ENCODE measurements at places on chromosomes 6 and 20. TPM values are rescaled to one million over a fixed set of nuclear protein-coding genes. Genes with fewer than 3 reads are reported as not detected.

Gene SLC17A1
- not detected for total RNA-seq

Gene GPX5
- total RNA-seq: not detected

Gene TRIM15
- total RNA-seq: 0.86 TPM

Gene TFAP2A
- 5.6 TPM for total RNA-seq

Gene APOBEC2
- total RNA-seq: not detected

DNA sequence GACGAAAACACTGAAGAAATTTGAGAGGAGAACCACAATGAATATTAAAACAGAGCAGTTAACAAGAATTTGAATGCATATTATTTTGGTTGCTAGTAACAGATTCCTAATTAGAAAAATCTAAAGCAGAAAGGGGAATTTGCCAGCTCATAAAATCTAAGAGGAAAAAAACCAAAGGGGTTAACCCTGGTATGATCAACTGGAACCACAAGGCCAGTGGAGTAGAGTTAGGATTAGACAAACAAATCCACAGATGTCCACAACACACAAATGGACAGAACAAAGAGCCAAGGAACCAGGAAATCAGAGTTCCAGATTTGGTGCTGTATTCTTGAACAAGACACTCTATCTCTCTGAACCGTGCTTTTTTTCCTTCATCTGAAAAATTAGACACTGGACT, 195.0 kb downstream of the TASP1 start:
- DNase-seq: no peak

- DNase-seq: no peak
Measured at GRCh38 chr6:7080311-7080710, 27.4 kb upstream of the RREB1 start.

DNA sequence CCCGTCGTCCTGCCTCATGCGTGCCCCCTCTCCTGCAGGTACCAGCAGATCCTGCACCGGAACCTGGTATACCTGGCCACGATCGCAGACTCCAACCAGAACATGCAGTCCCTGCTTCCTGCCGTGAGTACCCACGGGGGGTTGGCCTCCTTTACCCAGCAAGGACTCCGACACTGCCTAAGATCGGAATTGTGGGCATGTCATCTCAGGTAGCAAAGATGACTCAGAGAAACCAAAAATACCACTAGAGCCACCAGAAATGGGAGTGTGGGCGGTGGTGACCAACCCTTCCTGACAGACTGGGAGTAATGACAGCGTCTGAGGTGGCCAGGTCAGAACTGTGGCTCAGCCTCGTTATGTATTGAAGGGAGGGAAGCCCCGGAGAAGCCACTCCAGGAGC, 16.3 kb downstream of the SS18L1 start:
- peak; percentile 73 for DNase-seq

GRCh38 chr6:165782134-165782533, 119.1 kb upstream of the PDE10A start:
- no peak for DNase-seq

DNA sequence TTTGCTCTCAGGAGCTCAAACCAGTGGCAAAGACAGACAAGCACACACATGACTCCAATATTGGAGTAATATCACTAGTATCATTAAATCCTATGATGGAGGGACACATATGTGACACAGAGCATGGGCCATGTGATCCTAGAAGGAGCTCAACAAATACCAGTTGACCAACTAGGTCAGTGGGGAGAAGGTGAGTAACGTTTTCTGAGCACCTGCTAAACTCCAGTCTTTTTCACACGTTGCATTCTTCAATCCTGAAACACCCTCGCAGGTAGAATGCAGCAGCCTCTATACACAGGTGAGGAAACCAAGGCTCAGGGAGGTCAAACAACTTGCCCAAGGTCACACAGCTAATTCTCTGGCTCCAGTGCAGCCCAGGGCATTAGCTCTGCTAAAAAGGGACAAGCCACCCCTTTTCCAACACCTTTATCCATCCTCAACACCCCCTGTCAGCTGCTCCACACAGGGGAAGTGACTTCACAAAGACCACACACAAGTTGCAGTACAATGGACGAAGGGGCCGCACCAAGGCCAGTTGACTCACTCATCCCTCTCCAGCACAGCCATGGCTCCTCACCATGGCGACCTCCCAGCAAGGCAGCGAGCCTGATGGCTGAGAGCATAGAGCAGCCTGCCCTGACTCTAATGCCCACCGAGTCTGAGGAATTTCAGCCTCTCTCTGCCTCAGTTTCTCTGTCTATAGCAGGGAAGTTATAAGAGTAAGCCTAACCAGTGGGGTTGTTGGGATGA, 4.4 kb downstream of the CAPN11 start:
- peak; percentile 32 for DNase-seq

- DNase-seq: no peak
Measured at GRCh38 chr6:25899123-25899522, 25.1 kb upstream of the SLC17A3 start.

- no peak for DNase-seq
Measured at GRCh38 chr6:87588756-87589407, 905 bp downstream of the RARS2 start.

GRCh38 chr20:51420111-51420510, 122.4 kb downstream of the NFATC2 start:
- DNase-seq: peak; percentile 41

DNA sequence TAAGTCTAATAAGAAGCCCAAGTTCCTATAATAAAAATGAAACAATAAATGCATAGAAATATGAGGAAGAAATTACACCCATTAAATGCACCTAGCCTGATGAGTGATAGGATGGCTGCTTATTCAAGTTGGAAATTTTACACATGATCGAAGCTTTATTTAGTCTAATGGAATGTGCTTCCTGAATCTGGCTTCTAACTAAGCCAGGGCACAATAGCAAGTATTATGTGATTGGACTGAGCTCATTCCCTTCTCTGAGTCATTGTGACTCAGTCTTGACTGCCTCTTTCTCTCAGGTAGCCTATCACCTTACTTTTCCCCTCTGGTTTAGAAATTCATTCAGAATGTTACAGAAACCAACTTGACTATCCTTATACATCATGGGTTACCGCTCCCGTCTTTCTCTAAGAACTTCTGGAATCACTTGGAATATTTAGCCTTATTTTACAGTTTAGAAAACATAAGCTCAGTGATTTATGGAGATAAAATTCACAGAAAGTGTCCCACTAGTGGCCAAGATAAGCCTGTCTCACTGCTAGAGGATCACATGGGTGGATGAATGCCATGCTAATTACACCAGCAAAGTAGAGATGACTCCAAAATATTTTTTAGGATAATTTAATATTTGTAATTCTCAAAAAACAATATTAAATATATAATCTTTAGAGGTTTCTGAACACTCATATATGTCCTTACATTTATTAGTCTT, 505.3 kb upstream of the JAG1 start:
- DNase-seq: peak; percentile 74

GRCh38 chr6:50724381-50725124, 11.2 kb downstream of the TFAP2D start:
- no peak for DNase-seq

DNA sequence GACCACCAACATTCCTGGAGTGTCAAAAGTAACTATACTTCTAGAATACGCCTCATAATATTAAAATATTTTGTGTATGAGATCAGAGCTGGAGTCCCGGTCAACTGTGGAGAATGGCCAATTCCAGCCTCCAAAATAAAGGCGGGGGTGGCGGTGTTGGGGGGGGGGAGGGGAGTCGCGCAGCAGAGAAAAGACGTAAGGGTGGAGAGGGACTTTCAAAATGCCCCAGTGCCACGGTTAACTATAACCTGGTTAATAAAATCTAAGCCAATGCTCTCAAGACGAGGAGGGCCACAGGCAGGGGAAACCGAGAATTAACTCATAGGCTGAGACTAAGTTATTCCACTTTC, 1.3 kb downstream of the NUP153 start:
- peak; percentile 72 for DNase-seq

GRCh38 chr6:88982720-88983119, 19.3 kb upstream of the RNGTT start:
- peak; percentile 78 for DNase-seq

GRCh38 chr6:166394036-166394892, 11.5 kb upstream of the MPC1 start:
- DNase-seq: no peak

DNA sequence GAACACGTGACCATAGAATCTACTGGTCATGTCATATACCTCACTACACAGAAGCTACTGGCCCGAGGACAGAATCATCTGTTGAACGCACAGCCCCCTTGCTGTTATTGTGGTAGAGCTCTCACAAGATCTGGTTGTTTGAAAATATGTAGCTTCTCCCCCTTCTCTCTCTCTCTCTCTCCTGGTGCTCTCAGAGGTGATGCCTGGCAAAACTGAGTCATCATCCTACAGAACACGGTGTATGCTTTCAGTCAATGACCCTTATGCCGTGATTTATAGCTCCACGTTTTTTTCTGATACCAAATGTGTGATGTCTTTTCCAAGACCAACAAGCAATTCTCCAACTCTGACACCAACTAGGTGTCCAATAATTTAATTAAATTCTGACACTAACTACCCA, 13.0 kb upstream of the RBM24 start:
- peak; percentile 31 for DNase-seq

GRCh38 chr6:12258591-12259075, 31.5 kb upstream of the EDN1 start:
- no peak for DNase-seq

GRCh38 chr6:39452306-39453145, 130.0 kb upstream of the KCNK16 start:
- peak; percentile 83 for DNase-seq

DNA sequence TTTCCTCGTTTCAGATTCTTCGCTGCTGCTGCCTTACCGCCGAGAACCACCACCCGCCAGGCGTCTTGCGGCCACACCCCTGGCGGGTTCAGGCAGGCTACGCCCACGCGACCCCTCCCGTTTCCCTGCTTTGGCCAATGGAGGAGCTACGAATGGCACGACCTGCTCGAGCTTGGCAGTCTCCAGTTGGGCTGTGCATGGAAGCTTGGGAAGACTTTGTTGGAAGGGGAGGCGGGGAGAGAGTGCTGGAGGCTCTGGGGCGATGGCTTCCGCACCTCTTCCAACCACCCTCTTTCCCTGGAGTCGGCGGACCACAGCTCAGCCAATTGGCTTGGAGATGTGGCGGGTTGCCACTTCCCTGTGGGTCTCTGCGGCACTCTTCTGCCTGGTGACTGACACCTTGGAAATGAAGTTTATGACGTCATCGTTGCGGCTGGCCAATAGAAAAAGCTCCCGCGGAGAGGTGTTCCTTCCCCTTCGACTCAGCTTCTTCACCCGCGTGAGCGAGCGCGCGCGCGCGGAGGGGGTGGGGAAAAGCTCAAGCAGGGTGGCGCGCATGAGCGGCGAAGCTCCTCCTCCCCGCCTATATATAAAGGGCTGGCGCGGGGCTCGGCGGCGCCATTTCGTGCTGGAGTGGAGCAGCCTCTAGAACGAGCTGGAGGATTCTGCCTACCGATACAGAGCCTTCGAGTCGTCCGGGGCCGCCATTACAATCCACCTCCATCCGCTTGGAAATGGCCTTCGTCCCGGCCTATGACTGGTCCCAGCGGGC, 3.4 kb downstream of the BRD2 start:
- DNase-seq: peak; percentile 100

DNA sequence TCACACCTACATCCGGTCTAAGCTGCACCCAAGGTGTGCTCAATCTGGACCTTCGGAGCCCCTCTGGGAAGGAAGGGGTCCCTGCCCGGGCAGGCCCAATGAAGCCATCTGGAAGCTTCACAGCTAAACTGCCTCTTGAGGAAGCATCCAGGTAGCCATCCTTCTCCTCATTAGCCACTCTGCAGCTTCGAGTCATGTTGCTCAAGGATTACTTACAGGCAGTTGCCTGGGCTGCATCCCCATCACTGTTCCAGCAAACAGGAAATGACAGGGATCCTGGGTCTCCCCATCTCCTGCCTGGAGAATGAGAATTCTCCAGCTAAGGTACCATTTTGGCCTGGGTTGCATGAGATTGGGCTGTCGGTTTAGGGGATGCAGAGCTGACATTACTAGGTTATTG, 91.7 kb downstream of the ERMARD start:
- DNase-seq: no peak

All from Daoy (cell line).